ENCODE measurements at places on chromosomes 3 and 15. TPM values are rescaled to one million over a fixed set of nuclear protein-coding genes. Genes with fewer than 3 reads are reported as not detected.

Gene CALML4
- 1.1 TPM for total RNA-seq

Gene ZMYND10
- total RNA-seq = not detected

Gene CCDC80
- total RNA-seq = 58.4 TPM

Gene KLHL40
- not detected for total RNA-seq

Gene CAPN3
- 0.11 TPM for total RNA-seq

Gene PLA2G4F
- total RNA-seq = not detected

Gene ADAMTS17
- total RNA-seq = 0.50 TPM

Gene ALS2CL
- total RNA-seq = 0.37 TPM

Gene ASB14
- not detected for total RNA-seq

Gene TLR9
- not detected for total RNA-seq

Gene CCR8
- total RNA-seq = not detected

Gene PIGZ
- total RNA-seq = 0.13 TPM

Gene HRG
- total RNA-seq = not detected

Gene DAZL
- not detected for total RNA-seq

Gene TJP1
- total RNA-seq = 47.2 TPM

Gene NMNAT3
- total RNA-seq = not detected

Gene C3orf22
- total RNA-seq = not detected

Gene KLF15
- 0.50 TPM for total RNA-seq

Gene TMEM40
- not detected for total RNA-seq

Gene CNTN3
- total RNA-seq = not detected

Gene APBA2
- total RNA-seq = 53.3 TPM

Gene GATA2
- 14.9 TPM for total RNA-seq

Data from SJSA1 (cell line).